ENCODE measurements at places on chromosomes 4 and X.

GRCh38 chrX:45434231-45434630 is 233.6 kb upstream of the DIPK2B start:
- no peak for DNase-seq

GRCh38 chr4:154720123-154720522 is 23.7 kb upstream of the LRAT start:
- peak; percentile 97 for DNase-seq

DNA sequence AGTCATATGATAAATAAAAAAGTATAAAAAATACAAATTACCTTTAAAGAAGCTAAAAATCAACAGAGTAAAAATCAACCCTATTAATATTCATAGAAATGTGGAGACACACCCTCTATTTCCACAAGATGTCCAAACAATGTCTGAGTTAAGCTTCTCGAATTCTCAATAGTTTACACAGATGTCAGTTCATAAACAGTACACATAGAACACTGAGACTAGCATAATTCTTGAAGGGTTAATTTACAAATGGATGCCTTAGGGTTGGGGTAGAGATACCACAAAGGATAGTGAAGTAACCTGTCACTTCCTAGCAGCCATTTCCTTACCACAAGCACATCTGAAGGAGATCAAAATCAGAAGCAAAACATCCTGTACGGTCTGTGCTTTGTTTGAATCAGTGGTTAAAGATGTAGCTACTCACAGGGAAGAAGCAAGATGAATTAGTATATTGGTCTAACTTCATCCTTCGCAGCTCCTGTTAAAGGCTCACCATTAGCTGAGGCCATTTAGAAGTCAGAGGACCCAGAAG is 2393.9 kb downstream of the ARAP2 start:
- no peak for DNase-seq

GRCh38 chr4:169968999-169969398 is 57.2 kb downstream of the MFAP3L start:
- peak; percentile 94 for DNase-seq

DNA sequence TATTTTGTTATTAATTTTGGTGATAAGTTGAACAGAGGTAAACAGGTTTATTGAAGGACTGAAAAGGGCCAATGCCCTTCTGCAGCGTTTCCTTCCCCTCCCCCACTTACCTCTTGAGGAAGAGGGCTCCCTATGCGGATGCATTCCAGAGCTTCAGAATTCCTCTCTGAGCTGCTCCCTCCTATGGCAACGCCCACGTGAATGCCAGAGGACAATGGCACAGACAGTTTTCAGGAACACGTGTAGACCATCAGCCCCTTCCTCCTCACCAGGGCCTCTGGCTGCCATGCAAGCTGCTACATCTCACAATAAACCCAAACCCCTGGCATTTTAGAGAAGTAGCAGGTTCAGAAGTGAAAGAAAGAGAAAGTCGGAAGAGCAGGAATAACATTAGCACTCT is 127.9 kb downstream of the CHRDL1 start:
- peak; percentile 38 for DNase-seq

GRCh38 chrX:150704030-150704613 is 10.9 kb downstream of the MTMR1 start:
- peak; percentile 56 for DNase-seq

DNA sequence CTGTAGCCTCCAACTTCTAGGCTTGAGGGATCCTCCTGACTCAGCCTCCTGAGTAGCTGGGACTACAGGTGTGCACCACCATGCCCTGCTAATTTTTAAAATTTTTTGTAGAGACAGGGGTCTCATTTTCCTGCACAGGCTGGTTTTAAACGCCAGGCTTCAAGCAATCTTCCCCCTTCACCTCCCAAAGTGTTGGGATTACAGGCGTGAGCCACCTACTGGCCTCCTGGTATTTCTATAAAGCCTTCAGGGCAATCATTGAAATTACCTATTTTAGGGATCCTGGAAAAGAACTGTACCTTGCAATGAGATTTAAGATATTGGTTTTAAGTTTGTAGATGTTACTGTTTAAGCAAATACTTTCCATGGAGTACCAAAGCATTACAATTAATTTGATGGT is 13.5 kb upstream of the PLS3 start:
- no peak for DNase-seq

DNA sequence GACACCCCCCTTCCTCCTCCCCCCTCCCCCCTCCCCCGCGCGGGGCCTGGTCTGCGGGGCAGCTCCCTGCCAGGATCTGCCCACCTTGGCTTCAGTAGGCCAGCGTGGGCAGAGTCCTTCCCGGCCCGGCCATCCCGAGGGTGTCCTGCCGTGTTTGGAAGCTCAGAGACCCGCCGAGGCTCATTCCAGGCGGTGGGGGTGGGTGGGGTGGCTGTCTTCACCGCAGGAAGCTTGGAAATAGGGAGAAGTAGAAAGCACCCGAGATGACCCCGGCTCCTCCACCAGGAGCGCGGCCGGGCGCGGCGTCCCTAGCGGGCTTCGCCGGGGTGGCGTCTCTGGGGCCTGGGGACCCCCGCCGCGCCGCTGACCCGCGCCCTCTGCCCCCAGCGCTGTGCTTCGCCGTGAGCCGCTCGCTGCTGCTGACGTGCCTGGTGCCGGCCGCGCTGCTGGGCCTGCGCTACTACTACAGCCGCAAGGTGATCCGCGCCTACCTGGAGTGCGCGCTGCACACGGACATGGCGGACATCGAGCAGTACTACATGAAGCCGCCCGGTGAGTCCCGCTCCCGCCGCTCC is 1.6 kb downstream of the NAT8L start:
- peak; percentile 50 for DNase-seq

DNA sequence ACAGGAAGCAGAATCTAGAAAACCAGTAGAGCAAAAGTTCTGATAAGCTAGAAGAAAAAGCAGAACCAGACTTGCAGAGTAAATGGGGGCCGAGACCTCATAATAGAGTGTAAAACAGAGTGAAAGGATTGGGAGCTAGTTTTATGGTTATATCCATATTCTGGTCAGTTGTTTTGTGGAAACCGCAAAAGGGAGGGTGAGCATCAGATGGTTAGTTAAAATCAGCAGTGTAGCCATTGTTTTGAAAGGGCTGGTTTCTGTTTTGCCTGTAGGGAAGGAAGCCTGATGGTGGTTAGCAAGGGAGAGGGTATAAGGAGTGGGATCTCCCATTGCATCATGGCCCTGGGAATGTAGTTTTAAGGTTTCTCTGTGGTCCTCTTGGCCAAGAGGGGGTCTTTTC is 17.2 kb upstream of the CCNI start:
- DNase-seq: peak; percentile 79

GRCh38 chrX:106171293-106171820 is 3.3 kb downstream of the PWWP3B start:
- DNase-seq: no peak

- peak; percentile 49 for DNase-seq
These were observed 323.0 kb downstream of the HNRNPD start for GRCh38 chr4:82050796-82051195.

GRCh38 chr4:85153221-85153620 is 186.7 kb upstream of the WDFY3 start:
- DNase-seq: no peak

- no peak for DNase-seq
These were observed 76.8 kb upstream of the CPEB2 start for GRCh38 chr4:14925471-14925870.

GRCh38 chr4:54852602-54853001 is 194.8 kb downstream of the KIT start:
- DNase-seq: no peak

- no peak for DNase-seq
These were observed 1.7 kb downstream of the EVC2 start for GRCh38 chr4:5706486-5707290.

GRCh38 chr4:19772581-19772980 is 479.1 kb upstream of the SLIT2 start:
- DNase-seq: no peak
